Lung (tissue), 17 donors: ENCODE measurements at places on chromosomes 11 and 22. TPM values are rescaled to one million over a fixed set of nuclear protein-coding genes. Genes with fewer than 3 reads are reported as not detected.

DNA sequence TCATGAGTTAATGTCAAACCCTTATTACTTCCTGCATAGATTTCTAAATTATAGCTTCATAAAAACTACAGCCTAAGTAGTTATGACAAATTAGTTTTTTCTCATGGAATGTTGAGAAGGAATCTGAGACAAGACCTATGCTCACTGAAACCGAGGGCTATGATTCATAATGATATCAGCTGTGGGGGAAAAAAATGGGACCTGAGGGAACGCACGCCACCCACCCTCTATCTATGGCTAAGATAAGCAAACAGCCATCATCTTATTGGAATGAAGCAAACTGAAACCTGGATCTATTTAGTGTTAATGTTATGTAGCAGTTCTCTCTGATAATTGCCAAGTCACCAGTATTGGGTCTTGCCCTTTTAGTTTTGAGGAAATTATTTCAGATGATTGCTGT is 906.9 kb upstream of the RAG2 start:
- no peak overlapping the region for H3K27ac ChIP-seq
- no peaks in the 10 kb centered on the region for H3K4me1 ChIP-seq
- no peaks in the 10 kb centered on the region for H3K27me3 ChIP-seq
- no peak for DNase-seq

DNA sequence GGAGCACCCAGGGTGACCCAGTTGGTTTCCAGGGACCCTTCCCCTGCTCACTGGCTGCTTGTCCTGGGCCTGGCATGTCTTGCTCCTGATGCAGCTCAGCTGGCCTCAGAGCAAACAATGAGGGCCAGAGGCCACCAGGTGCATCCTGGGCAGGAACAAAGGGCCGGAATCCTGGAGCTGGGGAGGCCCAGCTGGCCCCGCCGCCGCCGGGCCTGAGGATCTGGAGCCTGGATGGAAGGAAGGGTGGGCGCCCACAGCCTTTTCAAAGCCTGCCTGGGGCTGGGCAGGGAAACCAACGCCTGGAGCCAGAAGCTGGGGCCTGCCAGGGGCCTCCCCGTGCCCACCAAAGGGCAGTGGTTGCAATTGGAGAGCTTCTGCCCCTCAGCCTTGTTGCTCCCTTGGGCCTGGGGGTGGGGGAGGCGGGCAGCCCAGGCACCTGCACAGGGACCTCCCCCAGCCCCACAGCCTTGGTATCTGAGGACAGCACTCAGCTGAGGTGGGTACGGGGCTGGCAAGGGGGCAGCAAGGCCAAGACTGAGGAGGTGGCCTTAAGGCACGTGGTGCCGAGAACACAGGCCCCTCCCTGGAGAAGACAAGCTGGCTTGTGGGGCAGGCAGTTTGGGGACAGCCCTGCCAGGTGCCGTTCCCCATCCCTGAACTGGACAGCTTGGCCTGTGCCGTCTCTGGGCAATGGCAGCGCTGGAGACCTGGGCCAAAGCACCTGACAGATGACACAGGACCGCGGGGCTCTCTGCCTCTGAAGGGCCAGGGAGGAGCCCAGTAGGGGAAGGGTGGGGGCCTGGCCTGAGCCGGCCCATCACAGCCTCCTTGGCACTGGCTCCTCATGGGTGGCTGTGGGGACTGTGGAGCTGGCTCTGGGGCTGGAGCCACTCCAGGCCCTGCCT is 7.1 kb upstream of the ADORA2A start:
- no peak overlapping the region for H3K27ac ChIP-seq
- peaks cover 12% of the 10 kb centered on the region for H3K4me1 ChIP-seq
- peak; percentile 62 for DNase-seq
- no peak overlapping the region for H3K4me3 ChIP-seq
- H3K27me3 ChIP-seq, result no peaks in the 10 kb centered on the region

DNA sequence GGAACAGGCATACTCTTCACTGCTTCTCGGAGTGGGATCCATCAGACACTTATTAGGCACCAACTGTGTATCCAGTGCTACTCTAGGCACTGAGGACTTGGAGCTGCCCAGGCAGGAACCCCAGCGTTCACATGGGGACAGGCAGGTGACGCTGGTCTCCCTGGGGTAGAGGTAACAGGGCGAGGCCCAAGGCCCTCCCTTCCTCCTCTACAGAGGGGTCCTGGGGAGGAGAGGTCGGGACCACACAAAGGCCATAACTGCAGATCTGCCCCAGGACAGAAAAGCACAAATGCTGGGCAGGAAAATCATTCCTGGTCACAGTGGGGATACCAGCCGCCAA is 262.2 kb downstream of the BRD1 start:
- no peaks in the 10 kb centered on the region for H3K27me3 ChIP-seq
- no peak for DNase-seq
- H3K4me1 ChIP-seq, result no peaks in the 10 kb centered on the region
- H3K27ac ChIP-seq, result no peak overlapping the region
- no peaks in the 10 kb centered on the region for H3K36me3 ChIP-seq

GRCh38 chr11:16912692-16913111 is 101.5 kb downstream of the PLEKHA7 start:
- no peak overlapping the region for H3K4me3 ChIP-seq
- H3K4me1 ChIP-seq, result peaks cover 12% of the 10 kb centered on the region
- no peaks in the 10 kb centered on the region for H3K36me3 ChIP-seq
- no peaks in the 10 kb centered on the region for H3K27me3 ChIP-seq
- H3K27ac ChIP-seq, result no peak overlapping the region

DNA sequence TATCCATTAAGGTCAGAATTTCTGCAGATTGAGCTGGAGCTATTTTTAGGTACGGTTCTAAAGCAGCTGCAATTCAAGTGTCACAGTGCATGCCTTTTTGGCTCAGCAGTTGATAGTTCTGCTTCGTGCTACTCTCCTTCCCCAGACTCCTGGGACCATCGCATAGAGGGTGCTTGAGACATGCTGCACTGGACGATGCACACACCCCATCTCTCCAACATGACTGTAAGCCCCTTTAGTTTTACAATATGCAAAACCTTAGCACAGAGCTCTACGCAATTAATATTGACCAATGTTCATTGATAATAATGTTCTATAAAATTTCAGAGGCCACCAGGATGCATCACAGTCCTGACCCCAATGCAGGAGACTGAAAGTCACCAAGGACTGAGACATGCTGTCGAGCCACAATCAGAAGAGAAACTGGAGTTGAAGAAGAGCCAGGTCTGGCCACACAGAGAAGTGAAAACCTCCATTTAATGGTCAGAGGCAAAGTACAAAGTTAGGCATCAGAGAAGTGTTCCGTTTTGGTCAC is 120.9 kb upstream of the ZC3H12C start:
- H3K27me3 ChIP-seq, result no peaks in the 10 kb centered on the region
- no peaks in the 10 kb centered on the region for H3K4me1 ChIP-seq
- H3K27ac ChIP-seq, result no peak overlapping the region

DNA sequence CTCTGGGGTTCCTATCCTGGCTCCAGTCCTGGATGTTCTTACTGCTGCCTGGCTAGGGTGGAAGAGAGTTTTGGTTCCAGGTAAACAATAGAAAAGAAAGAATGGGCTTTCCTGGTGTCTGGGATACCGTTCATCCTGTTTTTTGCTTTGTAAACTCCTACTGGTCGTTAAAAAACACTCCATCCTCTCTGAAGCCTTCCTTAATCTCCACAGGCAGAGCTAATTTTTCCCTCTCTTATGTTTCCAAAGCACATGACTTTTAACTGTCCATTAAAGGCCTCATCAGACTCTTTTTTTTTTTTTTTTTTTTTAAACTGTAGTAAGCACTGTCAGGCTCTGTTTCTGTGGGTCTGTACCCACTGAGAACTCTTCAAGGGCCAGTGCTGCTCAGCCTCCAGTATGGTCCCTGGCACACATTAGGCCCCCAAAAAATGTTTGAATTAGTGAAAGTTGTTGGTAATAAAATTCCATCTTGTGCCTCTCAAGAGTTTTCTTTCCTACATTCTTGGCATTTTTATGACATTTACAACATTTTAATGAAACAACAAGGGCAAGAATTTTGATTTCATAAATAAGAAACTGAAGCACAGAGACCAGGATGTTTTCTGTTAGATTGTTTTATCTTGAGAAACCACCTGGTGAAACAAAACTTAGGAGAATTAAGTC is 104.2 kb downstream of the TEAD1 start:
- H3K36me3 ChIP-seq, result no peaks in the 10 kb centered on the region
- H3K4me3 ChIP-seq, result no peak overlapping the region
- H3K27ac ChIP-seq, result no peak overlapping the region

GRCh38 chr22:46907241-46908215 is 145.1 kb downstream of the TBC1D22A start:
- no peak overlapping the region for H3K27ac ChIP-seq
- no peaks in the 10 kb centered on the region for H3K4me1 ChIP-seq
- no peaks in the 10 kb centered on the region for H3K36me3 ChIP-seq
- no peak overlapping the region for H3K4me3 ChIP-seq
- H3K27me3 ChIP-seq, result no peaks in the 10 kb centered on the region

- no peak overlapping the region for H3K4me3 ChIP-seq
- peak; percentile 62 for DNase-seq
- peaks cover 13% of the 10 kb centered on the region for H3K36me3 ChIP-seq
- H3K27me3 ChIP-seq, result no peaks in the 10 kb centered on the region
Observed at GRCh38 chr11:130868721-130869390, 47.4 kb downstream of the SNX19 start.

GRCh38 chr11:678297-678696 is 16.7 kb downstream of the DEAF1 start:
- H3K27me3 ChIP-seq, result no peaks in the 10 kb centered on the region
- no peak overlapping the region for H3K4me3 ChIP-seq
- DNase-seq, result no peak
- H3K4me1 ChIP-seq, result peaks cover 2% of the 10 kb centered on the region

DNA sequence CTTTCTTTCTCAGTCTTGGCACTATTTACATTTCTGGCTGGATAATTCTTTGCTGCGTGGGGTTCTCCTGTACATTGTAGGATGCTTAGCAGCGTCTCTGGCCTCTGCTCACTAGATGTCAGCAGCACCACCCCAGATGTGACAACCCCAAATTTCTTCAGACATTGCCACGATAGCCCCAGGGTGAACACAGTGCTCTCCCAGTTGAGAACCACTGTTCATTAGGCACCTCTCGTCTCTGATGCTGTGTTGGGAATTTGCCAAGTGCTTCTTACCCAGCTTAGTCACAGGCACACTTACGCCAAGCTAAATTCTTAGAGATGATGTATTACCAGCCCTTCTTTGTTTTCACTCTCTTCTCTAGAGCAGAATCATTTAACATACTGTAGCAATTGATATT is 9.4 kb downstream of the TRIM6 start:
- no peak overlapping the region for H3K4me3 ChIP-seq
- no peak for DNase-seq
- H3K36me3 ChIP-seq, result no peaks in the 10 kb centered on the region
- H3K4me1 ChIP-seq, result no peaks in the 10 kb centered on the region
- H3K27ac ChIP-seq, result no peak overlapping the region

GRCh38 chr22:38788021-38788816 is 5.7 kb downstream of the DNAL4 start:
- no peak overlapping the region for H3K4me3 ChIP-seq
- DNase-seq, result peak; percentile 97
- H3K27me3 ChIP-seq, result no peaks in the 10 kb centered on the region
- peak overlapping the region; percentile 68 for H3K27ac ChIP-seq
- H3K4me1 ChIP-seq, result peaks cover 4% of the 10 kb centered on the region
- H3K36me3 ChIP-seq, result peaks cover 14% of the 10 kb centered on the region

DNA sequence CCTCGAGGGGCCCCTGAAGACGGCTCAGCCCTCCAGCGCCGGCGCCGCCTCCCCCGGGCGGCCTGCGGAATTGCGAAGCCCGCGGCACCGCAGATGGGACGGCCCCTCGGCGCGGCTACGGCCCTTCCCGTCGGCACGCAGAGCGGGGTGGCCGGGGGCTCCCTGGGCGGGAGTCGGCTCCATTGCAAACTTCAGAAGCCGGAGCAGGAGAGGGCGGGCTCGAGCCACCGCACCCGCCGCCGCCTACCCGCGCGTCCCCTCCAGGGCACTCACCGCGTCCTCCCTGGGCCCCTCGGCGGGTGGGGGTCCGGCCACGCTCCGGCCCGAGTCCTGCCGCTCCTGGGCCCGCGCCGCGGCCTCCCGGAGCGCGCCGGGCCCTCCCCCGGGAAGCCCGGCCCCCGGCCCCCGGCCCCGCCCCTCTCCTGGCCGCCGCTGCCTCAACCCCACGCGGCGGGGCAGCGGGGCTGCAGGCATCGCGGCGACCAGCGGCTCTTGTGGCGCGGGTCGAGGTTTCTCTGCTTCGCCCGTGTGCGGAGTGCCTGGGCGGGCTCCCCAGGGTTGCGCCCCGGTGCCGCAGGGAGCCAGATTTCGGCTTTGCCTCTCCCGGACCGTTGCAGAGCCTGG is at the start of gene PACSIN3:
TSS of gene PACSIN3 (minus strand) at position 359 of the 624 bp plus-strand sequence. CDS start 3,707 bp downstream, outside the sequence.
- DNase-seq, result peak; percentile 76
- peak within 1 kb of the TSS; percentile 70 for H3K4me3 ChIP-seq
- peak within 1 kb of the TSS; percentile 98 for H3K27ac ChIP-seq
- no peaks in the 10 kb centered on the region for H3K36me3 ChIP-seq
- peaks cover 29% of the 10 kb centered on the region for H3K4me1 ChIP-seq

DNA sequence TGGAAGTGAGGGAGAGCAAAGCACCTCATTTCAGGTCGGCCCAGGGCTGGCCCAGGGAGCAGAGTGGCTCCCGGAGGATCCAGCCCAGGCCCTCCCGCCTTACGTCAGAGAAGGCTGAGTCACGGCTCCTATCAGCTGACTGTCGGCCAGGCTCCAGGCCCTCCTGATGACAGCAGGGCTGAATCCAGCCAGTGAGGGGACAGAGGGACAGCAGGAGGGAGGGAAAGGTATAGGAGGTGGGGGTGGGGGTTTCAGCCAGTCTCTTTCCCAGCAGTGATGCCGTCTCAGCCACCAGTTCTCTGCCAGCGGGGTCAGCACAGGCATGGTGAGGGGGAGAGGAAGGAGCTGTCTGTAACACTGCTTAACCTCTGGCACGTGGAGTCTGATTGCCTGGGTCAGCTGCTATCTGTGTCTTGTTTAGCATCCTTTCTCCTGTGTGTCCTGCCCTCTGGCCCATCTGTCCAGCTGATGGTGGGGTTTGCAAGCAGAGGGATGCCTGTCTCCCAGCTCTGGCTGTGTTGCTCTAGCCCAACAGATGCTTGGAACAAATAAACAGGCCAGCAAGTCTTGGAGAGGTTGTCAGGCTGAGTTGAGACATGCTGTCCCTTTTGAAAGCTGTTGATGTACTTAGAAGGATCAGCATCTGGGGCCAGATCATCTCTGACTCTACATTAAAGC is 74.0 kb downstream of the ADAMTS15 start:
- H3K27ac ChIP-seq, result peak overlapping the region; percentile 93
- no peaks in the 10 kb centered on the region for H3K36me3 ChIP-seq
- peak; percentile 80 for DNase-seq
- H3K27me3 ChIP-seq, result no peaks in the 10 kb centered on the region

DNA sequence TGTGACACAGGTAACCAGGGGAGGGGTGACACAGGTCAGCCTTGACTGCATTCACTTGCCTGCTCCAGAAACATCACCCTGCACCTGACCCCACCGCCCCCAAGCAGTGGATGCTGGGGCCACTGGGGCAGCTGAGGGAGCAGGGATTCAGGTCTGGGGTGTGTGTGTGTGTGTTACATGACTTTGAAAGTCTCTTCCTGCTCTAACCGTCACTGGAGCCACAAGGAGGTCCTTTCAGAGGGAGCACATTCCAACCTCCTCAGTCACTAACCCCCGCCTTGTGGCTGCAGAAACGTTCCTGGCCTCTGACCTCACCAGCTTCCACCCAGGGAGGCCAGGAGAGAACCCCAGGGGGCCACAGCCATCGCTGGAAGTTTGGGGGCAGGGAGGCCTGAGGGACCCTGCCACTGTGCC is 2.9 kb upstream of the FOSL1 start:
- H3K4me1 ChIP-seq, result peaks cover 4% of the 10 kb centered on the region
- no peak overlapping the region for H3K4me3 ChIP-seq
- DNase-seq, result no peak
- peaks cover 39% of the 10 kb centered on the region for H3K27me3 ChIP-seq
- H3K36me3 ChIP-seq, result no peaks in the 10 kb centered on the region
- no peak overlapping the region for H3K27ac ChIP-seq

Gene ART5
- total RNA-seq, result 1.7 TPM

Gene MB
- total RNA-seq, result 1.5 TPM

Gene APOA5
- not detected for total RNA-seq

Gene SORL1
- total RNA-seq, result 61.7 TPM

Gene PTPN5
- 0.15 TPM for total RNA-seq
